ENCODE measurements at places on chromosomes 4 and X.

- no peak for DNase-seq
Measured at GRCh38 chr4:33270403-33270802, 2550.2 kb downstream of the PCDH7 start.

DNA sequence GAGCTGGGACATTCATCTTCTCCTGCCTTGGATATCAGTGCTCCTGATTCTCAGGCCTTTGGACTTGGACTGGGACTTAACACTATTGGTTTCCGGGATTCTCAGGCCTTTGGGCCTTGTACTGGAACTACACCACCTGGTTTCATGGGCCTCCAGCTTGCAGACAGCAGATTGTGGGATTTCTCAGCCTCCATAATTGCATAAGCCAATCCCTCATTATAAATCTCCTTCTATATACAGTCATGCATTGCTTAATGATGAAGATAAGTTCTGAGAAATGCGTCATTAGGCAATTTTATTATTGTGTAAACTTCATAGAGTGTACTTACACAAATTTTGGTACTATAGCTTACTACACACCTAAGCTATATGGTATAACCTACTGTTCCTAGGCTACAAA, 8.9 kb upstream of the CCNG2 start:
- DNase-seq: no peak

- DNase-seq: no peak
Measured at GRCh38 chr4:59762344-59762743, 1437.8 kb upstream of the ADGRL3 start.

DNA sequence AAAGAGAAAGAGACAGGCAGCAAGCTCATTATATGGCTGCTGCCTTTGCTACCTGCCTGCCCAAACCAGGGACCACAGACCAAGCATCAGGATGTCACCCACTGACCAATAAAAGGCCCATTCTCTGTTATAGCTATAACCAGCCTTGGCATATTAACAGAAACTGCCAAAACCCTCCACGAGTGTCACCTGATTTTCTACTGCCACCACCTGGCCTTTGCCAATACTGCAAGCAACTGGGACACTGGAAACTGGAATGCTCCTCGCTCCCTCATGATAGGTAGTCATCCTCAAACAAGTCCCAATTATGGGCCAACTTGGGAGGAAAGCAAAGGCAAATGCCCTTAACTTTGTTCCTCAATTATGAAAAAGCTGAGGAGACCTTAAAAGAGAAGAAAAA, 76.0 kb downstream of the SPIN4 start:
- peak; percentile 21 for DNase-seq

- no peak for DNase-seq
Measured at GRCh38 chr4:44668526-44668925, 9.7 kb upstream of the GUF1 start.

- DNase-seq: no peak
Measured at GRCh38 chr4:120085705-120086104, 19.1 kb upstream of the MAD2L1 start.

- no peak for DNase-seq
Measured at GRCh38 chr4:132614682-132615081, 534.4 kb upstream of the PCDH10 start.

DNA sequence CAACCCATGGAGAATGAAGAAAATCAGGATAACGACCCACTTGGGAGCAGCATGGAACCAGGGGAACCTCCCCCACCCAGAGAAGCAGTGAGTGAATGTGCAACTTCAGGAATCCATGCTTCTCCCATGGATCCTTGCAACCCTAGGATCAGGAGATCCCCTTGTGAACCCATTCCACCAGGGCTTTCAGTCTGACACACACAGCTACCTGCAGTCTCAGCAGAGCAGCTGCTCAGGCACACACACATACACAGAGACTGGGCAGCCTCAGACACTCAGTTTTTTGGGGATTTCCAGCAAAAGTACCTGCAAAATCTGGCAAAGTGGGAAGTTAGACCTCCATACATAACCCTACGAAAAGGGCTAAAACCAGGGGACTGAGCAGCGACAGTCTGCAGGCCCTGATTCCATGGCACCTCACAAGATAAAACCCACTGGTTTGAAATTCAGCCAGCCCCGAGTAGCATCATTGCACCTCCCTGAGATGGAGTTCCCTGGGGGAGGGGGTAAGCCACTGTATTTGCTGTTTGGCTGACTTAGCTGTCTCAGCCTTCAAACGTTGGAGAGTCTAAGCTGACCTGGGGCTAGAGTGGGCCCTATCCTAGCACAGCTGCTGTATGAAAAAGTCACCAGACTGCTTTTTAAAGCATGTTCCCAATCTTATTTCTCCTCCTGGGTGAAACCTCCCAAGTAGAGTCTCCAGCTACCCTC, 737.5 kb upstream of the NDST4 start:
- peak; percentile 3 for DNase-seq

- no peak for DNase-seq
Measured at GRCh38 chrX:95350774-95351488, 1333.7 kb upstream of the DIAPH2 start.

GRCh38 chr4:123083646-123084045, 161.2 kb upstream of the NUDT6 start:
- DNase-seq: no peak

GRCh38 chr4:56653461-56654237, 27.4 kb downstream of the HOPX start:
- no peak for DNase-seq

GRCh38 chrX:8204943-8205342, 33.9 kb upstream of the VCX2 start:
- no peak for DNase-seq

DNA sequence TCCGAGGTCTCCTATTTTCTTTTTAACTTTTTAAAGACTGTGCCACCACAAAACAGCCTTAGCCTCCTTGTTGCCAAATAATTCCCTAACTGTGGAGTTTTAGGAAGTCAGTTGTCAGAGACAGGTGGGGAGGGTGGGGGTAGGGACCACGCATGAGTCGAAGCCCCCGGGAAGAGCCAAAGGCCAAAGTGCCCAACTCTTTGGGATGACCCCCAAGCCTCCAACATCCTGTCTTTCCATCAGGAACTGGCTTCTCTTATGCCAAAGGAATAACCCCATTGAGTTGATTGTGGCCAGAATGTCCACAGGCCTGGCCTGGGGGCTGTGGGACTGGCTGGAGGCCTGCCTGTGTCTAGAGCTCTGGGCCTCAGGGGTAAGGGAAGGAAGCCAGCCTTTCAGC, 5.8 kb downstream of the PRRG3 start:
- DNase-seq: no peak

DNA sequence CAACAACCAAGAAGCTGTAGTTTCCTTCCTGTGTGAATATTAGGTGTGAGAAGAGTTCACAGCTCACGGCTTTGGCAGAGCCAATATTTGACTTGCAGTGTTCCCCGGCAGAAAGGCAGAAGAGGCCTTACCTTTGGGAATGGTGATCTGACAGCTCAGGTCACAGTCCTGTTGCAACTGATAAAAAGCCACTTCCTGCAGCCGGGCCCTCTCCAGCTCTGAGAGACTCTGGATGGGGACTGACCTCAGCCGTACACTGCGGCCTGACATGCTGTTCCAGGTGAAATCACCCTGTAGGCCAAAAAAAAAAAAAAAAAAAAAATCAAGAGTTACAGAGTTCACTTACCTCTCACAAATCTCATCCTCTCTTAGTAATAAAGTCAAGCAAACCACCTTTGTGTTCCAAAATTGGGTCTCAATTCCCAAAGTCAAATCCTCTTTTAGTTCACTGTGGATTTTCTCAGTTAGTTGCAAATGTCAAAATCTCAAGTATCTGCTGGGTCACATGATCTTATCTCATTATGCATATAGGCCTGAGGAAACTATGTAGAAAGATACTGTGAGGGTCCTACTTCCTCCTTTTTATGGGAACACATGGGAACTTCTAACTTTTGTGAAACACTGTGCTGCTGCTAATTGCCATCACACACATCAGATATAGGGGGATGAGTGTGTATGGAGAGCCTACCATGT, 38.6 kb upstream of the AMELX start:
- no peak for DNase-seq

DNA sequence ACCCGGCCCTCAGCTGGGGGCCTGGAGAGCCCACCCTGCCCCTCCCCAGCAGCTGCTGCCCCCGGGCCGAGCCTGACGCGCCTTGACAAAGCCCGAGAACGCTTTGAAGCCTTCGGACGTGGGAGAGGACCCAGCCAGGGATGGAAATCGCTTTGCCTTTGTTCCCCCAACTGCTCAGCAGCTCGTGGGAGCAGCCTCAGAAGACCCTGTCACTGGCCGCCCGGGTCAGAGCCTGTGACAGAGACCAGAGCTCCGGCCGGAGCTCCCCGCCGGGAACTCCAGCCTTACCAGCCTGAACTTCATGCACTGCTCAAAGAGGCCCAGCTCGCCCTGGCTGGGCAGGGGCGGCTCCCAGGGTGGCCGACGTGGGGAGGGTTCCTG, 2.6 kb upstream of the SLC6A8 start:
- no peak for DNase-seq

GRCh38 chr4:162943263-162943662, 223.4 kb downstream of the NAF1 start:
- DNase-seq: no peak

- no peak for DNase-seq
Measured at GRCh38 chr4:138367942-138368341, 125.8 kb upstream of the SLC7A11 start.

DNA sequence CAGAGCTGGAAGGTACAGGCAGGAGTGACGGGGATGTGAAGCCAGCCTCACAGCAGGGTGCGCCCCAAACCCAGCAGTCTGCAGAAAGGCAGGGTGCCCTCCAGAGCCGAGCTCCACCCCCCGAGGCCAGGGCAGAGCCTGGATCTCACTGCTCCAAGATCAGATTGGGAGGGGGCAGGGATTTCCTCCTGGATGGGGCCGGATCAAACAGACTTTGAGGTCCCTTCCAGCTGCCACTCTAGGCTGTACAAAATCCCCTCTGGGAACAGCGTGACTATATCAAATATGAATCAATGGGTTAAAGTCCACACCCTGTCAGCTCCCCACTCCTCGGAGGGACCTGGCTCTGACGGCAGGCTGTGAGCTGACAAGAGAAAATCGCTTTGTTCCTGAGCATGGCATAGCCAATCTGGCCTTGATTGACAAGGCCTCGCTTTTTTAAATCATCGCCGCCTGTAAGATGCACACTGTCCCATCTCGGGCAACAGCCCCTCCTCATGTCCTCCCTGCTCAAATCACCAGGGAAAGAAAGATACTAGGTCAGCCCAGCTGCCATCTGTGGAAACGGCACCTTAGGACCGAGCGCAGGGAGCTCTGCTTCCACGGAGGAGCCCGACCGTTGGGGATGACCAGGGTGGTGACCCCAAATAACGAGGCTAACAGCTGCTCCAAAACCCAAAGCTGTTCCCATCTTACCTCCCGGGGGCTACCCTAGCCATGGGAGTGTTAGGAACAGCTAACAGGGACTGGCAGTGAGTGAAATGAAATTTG, 39.9 kb downstream of the PSAPL1 start:
- DNase-seq: no peak

GRCh38 chr4:183186813-183187212, 87.8 kb downstream of the WWC2 start:
- DNase-seq: no peak

DNA sequence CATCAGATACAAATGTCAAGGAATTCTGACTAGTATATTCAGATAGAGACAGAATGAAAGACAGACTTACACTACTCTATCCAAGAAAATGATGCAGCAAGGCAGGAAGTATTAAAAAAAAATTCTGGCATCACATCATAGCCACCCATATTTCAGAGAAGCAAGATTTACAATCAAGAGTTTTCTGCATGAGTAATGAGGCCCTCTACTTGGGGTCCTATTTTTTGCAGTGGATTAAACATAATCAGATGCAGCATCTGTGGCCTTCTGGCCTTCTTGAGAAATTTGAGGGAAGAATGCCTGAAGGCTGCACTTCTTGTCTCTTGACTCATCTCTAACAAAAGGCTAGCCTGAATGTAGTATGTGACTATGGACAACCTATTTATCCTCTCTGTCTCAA, 48.2 kb upstream of the SLIT2 start:
- DNase-seq: no peak

DNA sequence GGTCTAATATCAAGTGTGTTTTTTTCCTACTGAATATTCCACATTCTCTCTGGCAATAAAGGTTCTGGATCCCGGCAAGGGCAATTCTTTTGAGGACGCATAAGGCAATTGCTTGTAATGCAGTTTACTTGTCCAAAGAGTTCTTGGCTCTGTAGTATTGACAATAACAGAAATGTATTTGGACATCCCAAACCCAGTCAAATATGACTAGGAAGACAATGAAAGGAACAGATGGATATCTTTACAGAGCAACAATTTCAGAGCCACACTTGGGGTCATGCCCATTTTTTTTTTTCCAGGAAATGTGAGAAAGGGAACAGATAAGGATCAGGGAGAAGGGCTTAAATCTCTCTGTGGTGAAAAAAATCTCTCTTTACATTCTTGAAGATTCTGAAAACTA, 12.2 kb downstream of the GK2 start:
- DNase-seq: no peak

DNA sequence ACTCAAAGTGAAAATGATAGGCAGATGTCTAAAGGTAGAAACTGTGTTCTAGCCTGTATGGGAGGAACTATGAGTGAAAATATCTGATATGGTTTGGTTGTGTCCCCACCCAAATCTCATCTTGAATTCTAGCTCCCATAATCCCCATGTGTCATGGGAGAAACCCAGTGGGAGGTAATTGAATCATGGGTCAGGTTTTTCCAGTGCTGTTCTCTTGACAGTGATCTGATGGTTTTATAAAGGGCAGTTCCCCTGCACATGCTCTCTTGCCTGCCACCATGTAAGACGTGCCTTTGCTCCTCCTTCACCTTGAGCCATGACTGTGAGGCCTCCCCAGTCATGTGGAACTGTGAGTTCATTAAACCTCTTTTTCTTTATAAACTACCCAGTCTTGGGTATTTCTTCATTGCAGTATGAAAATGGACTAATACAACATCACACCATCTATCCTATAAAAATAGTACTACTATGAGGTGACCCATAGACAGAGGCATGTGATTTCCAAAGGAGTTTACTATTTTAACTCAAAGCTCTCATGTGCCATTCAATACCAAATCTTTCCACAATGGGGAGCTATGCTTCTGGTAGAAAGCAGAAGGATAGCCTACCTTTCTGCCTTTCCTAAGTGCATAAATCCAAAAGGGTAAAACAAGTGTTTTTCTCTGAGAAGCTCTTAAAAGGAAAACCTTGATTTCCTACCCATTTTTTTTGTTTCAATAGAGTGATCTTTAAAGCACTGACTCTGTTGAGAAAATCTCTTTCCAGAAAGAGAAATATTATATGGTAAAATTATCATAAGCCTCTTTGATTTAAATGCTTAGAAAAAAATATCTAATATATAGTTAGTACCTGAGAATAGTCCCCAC, 38.8 kb downstream of the SEC31A start:
- DNase-seq: no peak

DNA sequence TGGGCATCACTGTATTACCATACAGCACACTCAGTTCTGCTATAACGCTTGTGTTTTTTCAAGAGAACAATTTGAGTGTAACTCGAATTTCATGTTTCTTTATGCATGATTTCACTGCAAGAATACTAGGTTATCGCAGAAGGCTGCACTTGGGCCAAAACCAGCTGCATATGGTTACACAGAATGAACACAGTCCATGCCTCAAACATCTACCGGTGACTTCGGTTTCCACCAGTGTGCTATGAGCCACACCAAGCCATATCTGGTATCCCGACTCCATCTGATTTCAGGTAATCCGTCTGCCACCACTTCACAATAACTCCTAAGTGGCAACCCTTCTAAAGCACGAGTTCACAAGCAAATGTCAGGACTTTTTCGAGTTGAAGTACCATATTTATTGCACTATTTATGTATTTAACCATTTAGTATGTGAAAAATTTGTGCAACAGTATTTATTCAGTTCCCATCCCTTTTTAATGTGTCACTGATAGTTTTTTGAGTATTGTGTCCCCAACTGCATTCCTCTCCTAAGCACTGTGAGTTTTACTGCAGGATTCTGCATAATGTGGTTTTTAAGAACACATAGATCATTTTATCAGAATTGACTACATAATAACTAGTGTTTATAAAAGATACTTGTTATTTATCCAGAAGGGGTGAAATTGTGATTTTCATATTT, 111.8 kb downstream of the APBB2 start:
- no peak for DNase-seq

Data from GM13977 (cell line).